Mucosa of gallbladder (tissue), 1 donor: ENCODE measurements at places on chromosomes 5 and 9. TPM values are rescaled to one million over a fixed set of nuclear protein-coding genes. Genes with fewer than 3 reads are reported as not detected.

SEMA5A gene
- 29.3 TPM for total RNA-seq

DBH gene
- 0.06 TPM for total RNA-seq

TEX48 gene
- not detected for total RNA-seq

PCDHB9 gene
- total RNA-seq: 2.1 TPM

PCDHA9 gene
- 0.29 TPM for total RNA-seq

CACFD1 gene
- total RNA-seq: 79.3 TPM

CARD9 gene
- 8.2 TPM for total RNA-seq

TUBB4B gene
- 296 TPM for total RNA-seq

EQTN gene
- 0.32 TPM for total RNA-seq
